ENCODE measurements at places on chromosomes 6 and 20.
A peak's percentile ranks its signal among the peaks of the same experiment; 100 is the strongest.

- DNase-seq, result no peak
Measured at GRCh38 chr20:25072226-25072811, 9.6 kb downstream of the VSX1 start.

DNA sequence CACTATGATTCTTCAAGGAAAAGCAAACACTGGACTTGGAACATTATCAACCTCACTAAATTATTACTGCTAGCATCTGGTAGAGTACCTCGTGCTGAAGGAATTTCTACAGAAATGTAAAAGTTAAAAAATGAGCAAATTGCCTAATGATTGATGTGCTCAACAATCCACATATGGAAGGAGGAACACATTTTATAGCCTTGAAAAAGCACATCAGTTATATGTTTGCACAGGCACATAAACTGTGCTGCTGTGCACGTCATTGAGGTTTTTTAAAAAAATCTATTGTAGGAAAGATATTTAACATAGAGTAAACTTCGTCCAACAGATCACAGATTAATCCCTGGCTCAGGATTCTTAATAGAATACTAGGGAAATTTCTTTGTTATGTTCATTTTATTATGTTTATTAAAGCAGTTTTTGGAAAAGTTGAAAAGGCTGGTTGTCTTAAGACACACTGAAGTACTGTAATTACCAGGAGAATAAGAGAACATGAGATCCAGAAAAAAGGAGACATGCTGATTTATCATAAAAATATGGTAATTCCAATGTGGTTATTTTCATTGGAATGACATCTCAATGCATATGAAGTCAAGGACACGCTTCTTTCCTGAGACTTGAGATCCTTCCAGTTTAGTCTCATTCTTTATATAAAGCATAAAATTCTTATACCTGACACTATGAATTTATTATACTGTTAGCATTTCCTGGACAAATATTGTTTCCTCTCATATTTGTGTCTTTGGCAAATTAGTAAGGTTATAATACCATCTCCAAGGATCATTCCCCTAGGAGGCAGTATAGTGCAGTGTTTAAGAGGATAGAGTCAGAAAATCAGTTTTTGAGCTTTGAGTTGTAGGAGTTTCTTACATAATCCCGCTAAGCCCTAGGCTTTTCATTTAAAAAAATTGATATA, 511.1 kb downstream of the TENT5A start:
- DNase-seq, result peak; percentile 63

DNA sequence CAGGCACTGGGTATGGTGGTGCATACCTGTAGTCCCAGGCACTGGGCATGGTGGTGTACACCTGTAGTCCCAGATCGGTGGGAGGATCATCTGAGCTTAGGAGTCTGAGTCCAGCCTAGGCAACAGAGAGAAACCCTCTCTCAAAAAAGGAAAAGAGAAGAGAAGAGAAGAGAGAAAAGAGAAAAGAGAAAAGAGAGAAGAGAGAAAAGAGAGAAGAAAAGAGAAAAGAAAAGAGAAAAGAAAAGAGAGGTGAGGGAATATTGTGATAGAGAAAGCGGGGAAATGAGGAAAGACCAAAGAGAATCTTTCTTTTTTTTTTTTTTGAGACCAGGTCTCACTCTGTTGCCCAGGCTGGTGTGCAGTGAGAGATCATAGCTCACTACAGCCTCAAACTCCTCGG, 108.7 kb downstream of the ARHGAP18 start:
- no peak for DNase-seq

GRCh38 chr6:80022803-80023202, 18.4 kb downstream of the TTK start:
- DNase-seq, result peak; percentile 83

DNA sequence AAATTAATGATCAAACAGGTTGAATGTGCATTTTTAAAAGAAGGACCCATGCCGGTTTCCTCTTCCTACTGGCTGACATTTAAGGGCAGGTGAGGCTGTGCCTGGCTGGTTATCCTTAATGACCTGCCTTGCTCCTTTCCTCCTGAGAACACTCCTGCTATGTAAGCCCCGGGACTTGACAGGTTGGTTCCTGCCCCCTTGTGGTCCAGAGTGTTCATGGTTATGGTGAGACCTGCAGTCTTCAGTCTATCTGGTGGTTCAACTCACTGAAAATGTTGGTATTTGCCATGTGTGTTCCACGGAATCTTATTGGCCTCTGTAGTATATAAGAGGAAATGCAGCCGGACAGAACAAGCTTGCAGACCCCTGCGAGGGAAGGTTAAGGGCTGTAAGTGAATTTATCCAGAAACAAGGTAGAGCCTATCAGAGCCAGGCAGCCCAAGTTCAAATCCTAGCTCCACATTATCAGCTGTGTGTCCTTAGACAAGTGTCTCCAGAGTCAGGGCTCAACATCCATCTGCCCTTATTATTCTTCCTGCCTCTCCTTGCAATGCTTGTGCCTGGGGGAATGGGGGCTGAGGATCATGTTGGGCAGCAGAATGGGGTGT, 5.2 kb upstream of the BPIFA3 start:
- DNase-seq, result peak; percentile 24

Data from HFFc6 (cell line).